ENCODE measurements at places on chromosomes 1 and 21.

DNA sequence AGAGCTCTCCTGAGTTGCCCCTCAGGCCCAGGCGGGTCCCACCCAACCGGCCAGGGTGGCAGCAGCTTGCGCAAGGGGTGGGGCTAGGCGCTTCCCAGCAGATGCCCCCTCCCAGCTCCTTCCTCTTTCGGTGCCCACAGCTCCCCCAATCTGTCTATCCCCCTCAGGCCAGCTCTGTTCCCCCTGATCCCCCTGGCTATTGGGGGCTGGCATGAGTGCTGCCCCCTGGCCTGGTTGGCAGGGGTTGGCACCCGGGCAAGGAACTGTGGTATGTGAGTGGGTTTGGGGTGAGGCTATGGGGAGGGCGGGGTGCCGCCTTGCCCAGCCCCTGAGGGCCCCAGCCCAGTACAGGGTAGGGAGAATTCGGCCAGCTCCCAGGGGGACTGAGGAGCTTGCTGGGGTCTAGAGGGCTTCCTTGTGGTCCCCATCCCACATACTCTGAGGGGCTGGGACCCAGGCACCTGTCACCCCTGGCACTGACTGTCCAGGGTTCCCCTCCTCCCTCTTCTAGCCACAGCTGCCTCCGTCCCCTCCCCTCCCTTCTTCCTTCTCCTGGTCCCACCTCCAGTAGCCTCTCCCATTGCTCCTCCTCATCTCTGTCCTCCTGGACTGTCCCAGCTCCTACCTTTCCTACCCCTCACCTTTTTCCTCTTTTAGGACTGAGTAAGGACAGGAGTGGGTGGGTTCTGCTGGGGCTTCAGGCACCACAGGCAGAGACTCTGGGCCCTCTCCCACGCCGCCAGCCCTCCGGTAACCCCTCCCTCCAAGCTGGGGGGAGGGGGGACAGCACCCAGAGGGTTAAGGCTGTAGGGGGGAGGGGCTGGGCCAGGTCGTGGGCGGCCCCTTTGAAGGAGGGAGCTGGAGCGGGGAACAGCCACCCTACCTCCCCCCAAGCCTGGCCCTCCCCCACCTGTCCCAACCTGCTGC, 5.7 kb downstream of the ZBTB7B start:
- DNase-seq: peak; percentile 94

GRCh38 chr1:182484531-182485257, 34.7 kb downstream of the RGSL1 start:
- peak; percentile 6 for DNase-seq

GRCh38 chr1:208187499-208188041, 56.6 kb downstream of the PLXNA2 start:
- no peak for DNase-seq

DNA sequence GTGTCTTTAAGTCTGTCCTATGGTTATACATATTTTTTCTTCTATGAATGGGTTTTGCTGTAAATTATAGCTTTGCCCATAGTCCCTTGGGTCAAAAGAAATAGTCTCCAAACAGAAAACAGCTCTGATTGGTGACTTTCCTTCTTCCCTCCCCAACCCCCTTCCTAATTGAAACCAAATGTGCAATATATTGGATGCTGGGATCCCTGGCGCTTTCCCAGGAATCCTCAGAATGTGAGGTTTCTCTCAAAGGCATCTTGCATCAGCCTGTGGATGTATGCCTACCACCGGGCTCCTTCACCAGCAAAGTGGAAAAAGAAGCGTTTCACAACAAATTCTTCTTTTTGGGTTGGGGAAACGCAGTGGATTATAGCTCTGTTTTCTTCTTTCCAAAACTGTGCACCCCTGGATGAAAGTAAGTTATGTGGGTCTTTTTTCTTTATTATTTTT, at the start of gene DDR2:
Gene DDR2 (plus strand): TSS at position 248 of the 450 bp plus-strand sequence. CDS start 86,600 bp downstream, outside the sequence.
- DNase-seq: no peak

GRCh38 chr1:36909946-36910725, 124.2 kb downstream of the GRIK3 start:
- no peak for DNase-seq

DNA sequence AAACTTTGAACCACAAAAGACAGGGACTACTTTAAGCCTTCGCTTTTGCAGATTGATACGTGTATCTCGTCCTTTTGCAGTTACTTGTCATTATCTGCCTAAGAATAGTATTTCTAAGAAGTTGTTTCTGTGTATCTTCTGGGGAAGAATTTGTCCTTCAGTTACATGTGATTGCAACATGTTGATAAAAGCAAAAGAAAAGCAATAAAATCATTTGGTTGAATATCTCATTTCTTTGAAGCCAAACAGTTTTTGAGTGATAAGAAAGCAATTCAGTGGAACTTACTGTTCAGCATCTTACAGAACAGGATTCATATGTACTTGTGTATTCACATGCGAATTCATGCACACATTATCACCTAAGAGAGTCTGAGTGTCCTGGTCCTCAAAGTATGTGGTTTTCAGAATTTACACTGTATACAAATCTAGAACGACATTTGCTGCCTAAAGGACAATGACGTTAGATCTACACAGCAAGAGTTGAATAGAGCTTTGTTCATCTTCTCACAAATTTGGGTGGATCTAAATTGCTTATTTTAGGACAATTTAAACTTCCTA, 66.7 kb upstream of the MRPS6 start:
- no peak for DNase-seq

DNA sequence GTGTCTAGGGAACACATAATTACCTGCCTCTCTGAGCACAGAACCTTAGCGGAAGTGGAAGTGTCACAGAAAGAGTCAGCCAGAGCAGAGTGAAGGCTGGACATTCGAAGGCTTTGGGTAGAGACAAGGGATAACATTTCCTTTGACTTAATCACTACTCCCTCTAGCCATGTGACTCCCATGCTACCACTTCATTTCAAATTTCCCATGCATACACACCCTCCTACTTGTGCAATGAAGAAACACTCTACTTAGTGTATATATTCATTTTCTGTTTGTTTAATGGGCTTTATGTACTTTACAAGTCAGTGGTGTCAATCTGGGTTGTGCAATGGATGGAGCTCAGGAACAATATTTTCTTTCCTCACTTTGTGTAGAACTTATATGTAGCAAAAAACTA, 6.9 kb downstream of the ANKRD35 start:
- no peak for DNase-seq

GRCh38 chr1:184157394-184157742, 105.8 kb downstream of the TSEN15 start:
- DNase-seq: no peak

- DNase-seq: no peak
Observed at GRCh38 chr1:3139871-3140361, 70.9 kb downstream of the PRDM16 start.

DNA sequence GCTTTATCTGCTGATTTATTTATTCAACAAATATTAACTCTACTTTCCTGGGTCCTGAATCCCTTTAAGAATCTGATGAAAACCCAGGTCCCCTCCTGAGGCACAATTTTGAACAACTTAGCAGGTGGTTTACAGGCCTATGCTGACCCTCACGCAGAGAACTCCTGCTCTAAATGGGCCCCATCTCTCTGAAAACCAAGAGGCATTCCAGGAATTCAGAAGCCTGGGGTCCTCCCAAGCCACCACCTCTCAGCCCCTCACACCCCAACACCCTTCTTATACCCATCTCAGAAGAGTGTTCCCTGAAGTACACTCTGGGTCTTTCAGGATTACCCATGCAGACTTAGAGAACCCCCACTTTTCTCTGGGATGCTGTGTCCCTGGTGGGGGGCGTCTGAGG, 34.5 kb downstream of the LHX4 start:
- no peak for DNase-seq

GRCh38 chr1:2049718-2050431, at the start of gene PRKCZ:
TSS of gene PRKCZ (plus strand) at chr1:2050411. CDS start at chr1:2050631, 220 bp downstream.
- peak; percentile 95 for DNase-seq

- DNase-seq: no peak
Observed at GRCh38 chr1:109250454-109251276, 1.3 kb downstream of the CELSR2 start.

DNA sequence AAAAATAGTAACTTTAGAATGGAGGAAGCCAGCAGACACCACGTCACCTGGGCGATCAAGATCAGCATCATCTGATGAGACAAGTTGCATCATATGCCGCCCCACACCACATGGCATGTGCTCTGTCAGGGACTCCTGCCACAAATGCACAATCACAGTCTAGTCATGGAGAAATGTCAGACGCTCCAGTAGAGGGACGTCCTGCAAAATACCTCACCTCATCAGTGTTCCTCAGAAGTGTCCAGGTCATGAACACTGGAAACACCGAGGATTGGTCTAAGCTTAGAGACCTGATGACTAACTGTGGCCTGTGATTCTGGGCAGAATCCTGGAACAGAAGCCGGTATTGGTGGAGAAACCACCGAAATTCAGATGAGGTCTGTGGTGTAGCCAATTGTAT, 14.3 kb downstream of the ADARB1 start:
- DNase-seq: no peak

- no peak for DNase-seq
Observed at GRCh38 chr1:234997896-234998741, 130.5 kb downstream of the TOMM20 start.

GRCh38 chr1:197982256-197982655, 65.1 kb downstream of the LHX9 start:
- DNase-seq: no peak

DNA sequence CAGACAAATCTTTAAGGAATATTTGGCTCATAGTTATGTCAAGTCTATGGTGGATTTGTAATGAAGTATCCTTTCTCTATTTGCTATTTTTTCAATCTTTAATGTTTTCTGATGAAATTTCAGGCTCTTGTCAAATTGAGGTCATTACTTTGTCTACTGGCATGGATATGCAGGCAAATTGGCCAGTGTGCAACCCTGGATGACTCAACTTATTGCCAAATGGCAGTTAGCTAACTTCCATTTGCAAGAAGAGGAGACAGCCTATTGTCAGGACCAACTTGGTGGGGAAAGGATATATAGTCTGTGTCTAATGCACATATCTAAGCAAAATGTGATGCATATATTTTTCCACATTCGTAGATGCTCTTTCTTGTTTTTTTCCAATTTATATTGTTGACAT, 530.5 kb downstream of the PTBP2 start:
- no peak for DNase-seq

DNA sequence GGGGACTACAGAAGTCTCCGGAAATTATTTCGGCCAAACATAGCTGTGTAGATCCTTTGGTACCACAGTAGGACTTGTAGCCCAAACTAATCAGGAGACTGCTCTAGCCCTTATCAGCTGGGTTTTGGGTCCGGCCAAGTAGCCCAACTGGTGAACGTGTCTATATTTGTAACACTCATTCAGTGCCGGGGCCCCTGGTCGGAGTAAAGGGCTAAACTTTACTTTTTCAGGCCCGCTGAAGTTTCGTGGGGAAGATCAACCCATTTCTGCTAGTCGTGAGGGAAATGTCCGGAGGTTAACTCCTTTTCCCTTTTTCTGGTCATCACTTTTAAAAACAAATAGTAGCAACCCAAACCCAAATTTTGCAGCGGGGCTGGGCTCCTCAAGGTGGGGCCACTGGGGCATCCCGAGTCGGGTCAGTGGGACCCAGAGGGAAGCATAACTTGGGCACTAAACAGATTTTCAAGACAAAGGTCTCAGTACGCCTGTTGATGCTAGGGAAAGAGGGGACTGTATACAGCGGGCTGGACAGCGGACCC, 1.7 kb downstream of the LHX9 start:
- no peak for DNase-seq

DNA sequence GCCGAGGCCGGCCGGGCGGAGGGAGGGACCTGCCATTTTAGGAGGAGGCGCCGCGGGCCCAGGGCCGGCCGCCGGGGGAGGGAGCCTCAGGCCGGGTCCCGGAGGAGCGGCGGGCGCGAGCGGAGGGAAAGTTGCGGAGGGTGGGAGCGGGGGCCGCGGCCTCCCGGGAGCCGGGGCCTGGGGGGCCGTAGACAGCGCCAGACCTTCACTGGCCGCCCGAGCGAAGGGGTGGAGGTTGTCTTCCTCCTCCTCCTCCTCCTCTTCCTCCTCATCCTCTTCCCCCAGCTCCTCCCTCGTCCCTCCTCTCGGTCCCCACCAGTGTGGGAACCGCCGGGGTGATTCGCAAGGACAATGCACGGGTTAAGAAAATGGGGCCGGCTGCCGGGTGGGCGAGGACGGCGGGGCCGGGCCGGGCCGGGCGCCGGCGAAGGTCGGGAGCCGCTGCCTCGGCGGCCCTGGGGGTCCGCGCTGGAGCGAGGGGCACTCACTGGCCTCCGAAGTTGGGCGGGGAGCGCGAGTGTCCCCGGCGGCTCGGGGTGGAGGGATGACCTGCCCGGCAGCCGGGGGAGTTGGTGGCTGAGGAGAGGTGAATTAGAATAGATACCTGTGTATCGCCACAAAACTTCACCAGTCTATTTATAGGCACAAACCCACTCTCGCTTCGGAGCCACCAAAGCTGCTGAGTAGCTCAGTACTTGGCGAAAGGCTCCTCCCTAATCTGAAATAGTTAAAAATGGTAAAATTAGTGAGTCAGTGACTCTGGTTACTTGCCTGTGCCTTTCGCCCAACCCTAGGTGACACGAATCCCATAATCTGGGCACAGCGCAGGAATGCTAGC, 1.3 kb downstream of the DYRK1A start:
- DNase-seq: peak; percentile 55

- DNase-seq: no peak
Observed at GRCh38 chr1:24992124-24992760, 62.2 kb upstream of the RUNX3 start.

- no peak for DNase-seq
Observed at GRCh38 chr1:22685591-22686059, 25.0 kb upstream of the EPHB2 start.

- DNase-seq: no peak
Observed at GRCh38 chr1:162712317-162713029, 78.0 kb upstream of the HSD17B7 start.

DNA sequence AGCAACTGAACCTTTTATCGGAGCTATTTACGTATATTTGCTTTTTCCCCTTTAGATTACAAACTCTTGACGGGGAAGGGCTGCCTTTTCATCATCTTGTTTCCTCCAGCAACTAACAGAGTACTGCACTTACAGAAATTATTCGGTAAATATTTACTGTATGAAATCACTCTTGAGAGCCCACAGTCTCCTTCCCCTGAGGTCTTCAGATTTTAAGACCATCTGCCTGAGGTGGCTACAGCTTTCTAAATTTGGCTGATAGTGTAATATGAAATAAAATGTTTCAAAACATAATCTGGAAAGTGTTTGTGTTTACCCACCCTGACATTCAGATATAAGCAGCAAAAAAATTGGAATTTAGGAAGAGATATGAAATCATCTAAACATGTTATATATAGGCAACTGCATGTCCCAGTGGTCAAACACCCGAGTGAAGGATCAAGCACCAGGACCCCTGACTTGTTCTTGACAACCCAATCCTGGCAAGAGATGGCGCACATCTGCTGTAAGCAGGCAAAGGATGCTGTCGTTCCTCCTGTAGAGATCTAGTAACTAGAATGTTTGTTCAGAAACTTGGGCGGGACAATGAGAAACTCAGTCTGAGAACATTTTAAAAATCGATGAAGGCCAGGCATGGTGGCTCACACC, 60.9 kb downstream of the SIPA1L2 start:
- no peak for DNase-seq

GRCh38 chr1:108712606-108713150, at the start of gene FNDC7:
TSS of gene FNDC7 (plus strand) at chr1:108712908. CDS start at chr1:108712934, 26 bp downstream.
- no peak for DNase-seq

GRCh38 chr1:34373912-34374311, 197.2 kb downstream of the C1orf94 start:
- no peak for DNase-seq

GRCh38 chr1:177710696-177711620, 258.9 kb downstream of the SEC16B start:
- no peak for DNase-seq
